ENCODE measurements at places on chromosomes 12 and 14. TPM values are rescaled to one million over a fixed set of nuclear protein-coding genes. Genes with fewer than 3 reads are reported as not detected.

The PTPRQ gene
- 0.01 TPM for total RNA-seq

The IFNG-AS1 gene
- not detected for total RNA-seq

The TCL1B gene
- not detected for total RNA-seq

The BAG5 gene
- 25.6 TPM for total RNA-seq

The SLC8A3 gene
- not detected for total RNA-seq

The FAR2 gene
- total RNA-seq = not detected

The DIP2B gene
- total RNA-seq = 19.0 TPM

The LETMD1 gene
- 23.9 TPM for total RNA-seq

The NGB gene
- not detected for total RNA-seq

The KCNH5 gene
- total RNA-seq = not detected

All from A549 treated with ZK216348 at 1 μM for 4 hours (cell line).